ENCODE measurements at places on chromosomes 16 and 17.

GRCh38 chr16:54774768-54775167, 155.9 kb upstream of the IRX5 start:
- DNase-seq, result no peak

GRCh38 chr17:70104791-70105523, 29.9 kb downstream of the KCNJ16 start:
- DNase-seq, result no peak

DNA sequence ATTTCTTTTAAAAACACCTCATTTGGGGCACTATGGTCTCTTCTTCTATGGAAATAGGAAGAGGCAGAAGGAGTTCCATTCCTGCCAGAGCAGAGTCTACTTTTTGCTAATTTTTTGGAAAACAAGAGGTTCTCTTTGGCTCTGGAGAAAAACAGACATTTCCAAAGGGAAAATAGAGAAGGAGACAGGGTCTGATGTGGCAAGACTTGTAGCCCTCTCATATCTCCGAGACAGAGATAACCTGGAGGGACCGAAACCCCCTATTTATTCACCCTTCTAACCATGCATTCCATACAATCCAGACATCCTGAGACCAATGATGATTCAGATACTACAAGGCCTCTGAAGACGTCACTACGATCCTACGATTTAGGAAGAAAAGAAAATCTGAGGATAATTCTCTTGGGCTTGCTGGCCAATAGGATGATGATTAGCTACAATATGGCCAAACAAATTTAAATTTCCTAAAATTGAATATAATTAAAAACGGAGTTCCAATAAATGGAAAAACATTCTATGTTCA, 70.2 kb downstream of the HIC1 start:
- DNase-seq, result no peak

DNA sequence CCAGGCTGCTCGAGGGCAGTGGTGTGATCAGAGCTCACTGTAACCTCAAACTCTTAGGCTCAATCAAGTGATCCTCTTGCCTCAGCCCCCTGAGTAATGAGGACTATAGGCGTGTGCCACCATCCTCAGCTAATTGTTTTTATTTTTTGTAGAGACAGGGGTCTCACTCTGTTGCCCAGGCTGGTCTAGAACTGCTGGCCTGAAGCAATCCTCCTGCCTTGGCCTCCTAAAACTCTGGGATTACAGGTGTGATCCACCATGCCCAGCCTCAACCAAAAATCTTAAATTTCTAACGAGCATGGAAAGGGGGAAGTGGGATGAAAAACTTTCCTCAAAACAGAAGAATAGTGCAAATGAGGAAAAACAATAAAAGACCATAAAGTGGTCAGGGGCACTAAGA, 92.8 kb downstream of the CDC27 start:
- no peak for DNase-seq

DNA sequence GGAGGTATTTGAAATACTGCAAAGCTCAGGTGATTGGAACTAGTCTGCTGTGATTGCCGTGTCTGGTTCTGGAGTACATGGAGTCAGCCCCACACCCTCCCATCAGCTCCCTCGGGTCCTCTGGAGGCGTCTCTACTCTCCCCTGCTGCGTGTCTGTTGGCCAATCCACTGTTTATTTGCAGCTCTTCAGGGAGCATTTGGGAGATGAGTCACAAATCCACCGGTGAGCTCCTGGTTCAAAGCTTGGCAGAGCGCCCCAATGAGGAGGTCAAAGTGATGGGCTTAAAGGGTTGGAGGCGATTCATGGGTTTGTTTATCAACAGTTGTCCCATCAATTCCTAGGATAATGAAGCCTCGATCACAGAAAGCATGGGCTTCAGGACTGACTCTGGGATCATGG, 14.6 kb downstream of the CALB2 start:
- no peak for DNase-seq
